ENCODE measurements at places on chromosomes 6 and 20. TPM values are rescaled to one million over a fixed set of nuclear protein-coding genes. Genes with fewer than 3 reads are reported as not detected.
A peak's percentile ranks its signal among the peaks of the same experiment; 100 is the strongest.

CLPSL1 gene
- not detected for total RNA-seq

DNA sequence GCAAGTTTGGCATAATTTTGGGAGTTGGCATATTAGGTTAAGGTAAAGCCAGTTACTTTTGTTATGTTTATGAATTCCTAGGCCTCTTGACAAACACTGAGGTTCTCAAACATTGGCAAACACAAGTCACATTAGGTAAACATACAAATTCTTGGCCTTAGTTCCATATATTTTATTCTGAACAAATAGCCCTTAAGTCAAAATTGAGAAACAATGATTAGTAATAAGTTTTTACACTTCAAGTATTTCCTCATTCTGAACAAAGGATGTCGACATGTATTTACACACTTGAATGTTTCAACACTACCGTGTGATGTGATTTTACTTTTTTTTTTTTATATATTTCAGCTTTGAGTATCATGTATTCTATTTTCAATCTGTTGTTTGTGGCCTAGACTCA is 3.8 kb upstream of the ECHDC1 start:
- H3K36me3 ChIP-seq, result peaks cover 2% of the 10 kb centered on the region
- no peak overlapping the region for H3K4me3 ChIP-seq
- no peak overlapping the region for H3K27ac ChIP-seq
- no peaks in the 10 kb centered on the region for H3K4me1 ChIP-seq
- H3K27me3 ChIP-seq, result no peaks in the 10 kb centered on the region

GRCh38 chr20:2879146-2879545 is 5.9 kb downstream of the PTPRA start:
- H3K27me3 ChIP-seq, result no peaks in the 10 kb centered on the region
- no peak overlapping the region for H3K4me3 ChIP-seq
- peaks cover 32% of the 10 kb centered on the region for H3K4me1 ChIP-seq
- H3K27ac ChIP-seq, result no peak overlapping the region

DNA sequence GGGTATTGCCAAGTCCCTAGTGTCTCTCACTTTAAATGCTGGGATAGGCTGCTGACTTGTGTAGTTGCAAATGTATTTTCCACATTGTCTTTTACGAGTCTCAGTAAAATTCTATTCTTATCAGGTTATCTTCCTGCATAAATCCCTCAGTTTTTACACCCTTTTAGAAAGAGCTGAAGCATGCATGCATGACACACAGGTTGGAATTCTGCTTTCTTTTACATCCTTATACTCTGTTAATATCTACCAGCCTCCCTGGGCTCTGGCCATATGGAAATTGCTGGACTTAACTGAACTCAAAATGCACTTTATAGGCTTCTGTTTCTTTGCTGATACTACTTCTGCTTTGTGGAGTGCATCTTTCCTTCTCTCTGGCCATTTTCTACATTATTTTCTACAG is 477.4 kb downstream of the FRK start:
- H3K4me3 ChIP-seq, result no peak overlapping the region
- no peaks in the 10 kb centered on the region for H3K4me1 ChIP-seq
- no peak overlapping the region for H3K27ac ChIP-seq

DNA sequence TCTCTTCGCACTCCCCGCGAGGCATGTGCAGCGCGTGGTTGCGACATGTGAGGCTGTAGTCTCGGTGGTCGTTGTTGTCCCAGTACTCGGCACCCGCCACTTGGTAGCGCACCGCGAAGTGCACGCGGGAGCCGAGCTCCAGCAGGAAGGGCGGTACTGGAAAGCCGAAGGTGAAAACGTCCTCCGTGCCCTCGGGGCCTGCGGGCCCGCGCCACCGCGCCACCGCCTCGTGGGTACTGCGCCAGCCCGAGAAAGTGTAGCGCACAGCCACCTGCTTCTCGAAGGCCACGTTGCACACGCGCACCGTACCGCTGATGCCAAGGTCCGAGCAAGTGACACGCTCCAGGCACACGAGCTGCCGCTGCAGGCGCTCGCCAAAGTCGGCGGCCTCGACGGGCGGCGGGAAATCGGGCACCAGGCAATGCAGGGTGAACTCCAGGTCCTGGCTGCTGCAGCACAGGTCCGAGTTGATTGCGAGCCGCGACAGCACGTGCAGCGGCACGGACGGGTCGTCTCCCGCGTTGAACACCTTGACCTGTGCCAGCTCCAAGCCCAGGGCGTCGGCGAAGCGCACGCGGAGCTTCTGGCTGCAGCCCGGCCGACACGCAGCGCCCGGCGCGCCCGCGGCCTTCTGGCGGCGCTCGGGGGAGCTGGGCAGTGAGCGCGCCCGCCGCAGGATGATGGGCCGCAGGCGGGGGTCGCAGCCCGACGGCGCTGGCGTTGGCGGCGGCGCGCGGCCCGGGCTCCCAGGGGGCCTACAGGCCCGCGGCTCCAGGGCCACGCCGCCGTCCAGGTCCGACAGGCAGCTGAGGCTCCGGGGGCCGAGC is 840 bp downstream of the PPP1R3D start:
- H3K4me3 ChIP-seq, result peak overlapping the region; percentile 87
- no peaks in the 10 kb centered on the region for H3K27me3 ChIP-seq
- peaks cover 2% of the 10 kb centered on the region for H3K36me3 ChIP-seq
- H3K27ac ChIP-seq, result no peak overlapping the region

GRCh38 chr20:32972181-32973076 is 31.8 kb downstream of the SUN5 start:
- H3K36me3 ChIP-seq, result no peaks in the 10 kb centered on the region
- peak; percentile 83 for DNase-seq
- H3K27ac ChIP-seq, result no peak overlapping the region
- H3K27me3 ChIP-seq, result peaks cover under 1% of the 10 kb centered on the region
- H3K4me1 ChIP-seq, result no peaks in the 10 kb centered on the region

Measured in chondrocyte (in vitro differentiated cells).